Activated CD4-positive, alpha-beta T cell treated with anti-CD3 and anti-CD28 coated beads, Interleukin-2, amount 10 ng/mL, durations not matched to agents 7 days and 5 days (primary cell): ENCODE measurements at places on chromosomes 6 and 20. TPM values are rescaled to one million over a fixed set of nuclear protein-coding genes. Genes with fewer than 3 reads are reported as not detected.

DNA sequence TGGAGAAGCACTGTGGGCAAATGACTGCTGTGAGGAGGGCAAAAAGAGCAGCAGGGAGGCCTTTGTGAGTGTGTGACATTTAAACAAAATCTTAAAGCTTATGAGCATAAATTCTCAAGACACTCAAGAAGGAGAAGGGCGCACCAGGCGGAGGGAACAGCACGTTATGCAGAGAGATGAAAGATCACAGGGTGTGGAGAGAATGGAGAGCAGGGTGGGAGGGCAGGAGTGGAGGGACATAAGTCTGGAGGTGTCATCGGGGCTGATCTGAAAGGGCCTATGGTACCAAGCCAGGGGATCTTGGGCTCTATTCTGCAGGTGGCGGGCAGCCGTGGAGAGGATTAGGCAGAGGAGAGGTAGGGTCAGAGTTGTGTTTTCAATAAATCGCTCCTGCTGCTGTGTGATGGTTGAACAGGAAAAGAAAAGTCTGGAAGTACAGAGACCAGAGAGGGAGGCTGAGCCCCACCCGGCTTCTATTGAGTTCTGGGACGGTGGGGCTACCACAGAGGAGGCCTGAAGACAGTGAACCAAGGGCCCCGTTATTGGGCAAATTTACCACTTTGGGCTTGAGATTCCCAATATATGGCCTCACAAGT is 24.3 kb upstream of the DLGAP4 start:
- DNase-seq: no peak
- H3K27ac ChIP-seq: no peak overlapping the region
- no peak overlapping the region for H3K4me3 ChIP-seq
- H3K36me3 ChIP-seq: no peaks in the 10 kb centered on the region
- no peaks in the 10 kb centered on the region for H3K4me1 ChIP-seq

DNA sequence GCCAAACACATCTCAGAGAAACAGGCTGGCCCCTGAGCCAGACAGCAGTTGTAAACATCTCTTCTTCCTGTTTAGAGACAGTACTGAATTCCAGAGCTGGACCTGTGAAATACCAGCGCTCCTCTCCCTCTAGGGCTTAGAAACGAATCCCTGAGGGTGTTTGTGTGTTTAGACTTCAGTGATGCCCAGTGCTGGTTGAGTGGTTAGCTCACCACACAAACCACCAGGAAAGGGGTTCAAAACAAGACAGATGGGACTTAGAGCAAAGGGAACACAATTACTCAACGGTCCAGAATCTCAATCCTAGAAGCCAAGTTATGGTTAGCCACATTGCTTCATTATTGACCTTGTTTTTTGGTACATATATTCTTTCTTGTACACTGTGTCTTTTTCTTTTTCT is 108.7 kb upstream of the TMEM170B start:
- H3K4me3 ChIP-seq: no peak overlapping the region
- H3K4me1 ChIP-seq: peaks cover 17% of the 10 kb centered on the region
- no peaks in the 10 kb centered on the region for H3K27me3 ChIP-seq

- no peak overlapping the region for H3K27ac ChIP-seq
- H3K36me3 ChIP-seq: no peaks in the 10 kb centered on the region
- no peak for DNase-seq
Measured at GRCh38 chr6:87341899-87342298, 2.7 kb upstream of the C6orf163 start.

The RALGAPB gene
- total RNA-seq: 36.7 TPM

The GHRH gene
- not detected for total RNA-seq

The CD83 gene
- total RNA-seq: 8.7 TPM

- H3K4me3 ChIP-seq: peak overlapping the region; percentile 94
- H3K36me3 ChIP-seq: peaks cover 28% of the 10 kb centered on the region
- peaks cover 54% of the 10 kb centered on the region for H3K4me1 ChIP-seq
- H3K27me3 ChIP-seq: no peaks in the 10 kb centered on the region
- DNase-seq: peak; percentile 48
Measured at GRCh38 chr6:25042536-25042935, 106.8 kb upstream of the RIPOR2 start.

DNA sequence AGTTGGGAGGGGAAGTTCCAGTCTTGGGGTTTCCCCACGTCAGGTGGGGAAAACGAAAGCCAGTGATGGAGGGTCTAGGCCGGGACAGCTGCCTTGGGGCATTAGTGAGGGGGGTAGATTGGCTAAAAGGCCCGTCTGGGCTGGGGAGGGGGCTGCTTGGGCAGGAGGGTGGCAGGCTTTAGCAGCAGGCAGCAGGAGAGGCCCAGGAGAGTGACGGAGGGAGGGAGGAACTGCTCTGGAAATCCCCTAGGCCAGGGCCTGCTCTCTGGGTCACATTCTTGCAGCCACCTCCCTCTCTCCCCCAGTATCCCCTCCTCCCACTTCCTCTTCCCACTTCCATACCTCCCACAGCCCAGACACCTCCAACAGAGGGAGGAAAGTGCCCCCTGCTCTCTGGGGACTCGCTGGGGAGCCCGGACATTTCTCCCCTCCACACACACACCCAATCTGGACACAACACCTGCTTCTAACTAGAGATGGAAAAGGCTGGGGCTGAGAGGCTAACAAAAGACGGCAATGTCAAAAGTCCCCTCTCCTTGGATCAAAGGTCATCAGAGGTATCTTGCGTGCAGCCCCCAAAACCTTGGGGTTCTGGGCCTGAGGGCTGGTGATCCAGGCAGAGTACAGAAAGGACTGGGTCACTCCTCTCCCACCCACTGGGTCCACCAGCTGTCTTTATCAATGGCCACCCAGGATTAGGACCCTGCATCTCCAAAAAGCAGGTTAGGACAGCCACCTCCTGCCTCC is 1.8 kb downstream of the NFKBIE start:
- peak overlapping the region; percentile 95 for H3K4me3 ChIP-seq
- H3K27ac ChIP-seq: peak overlapping the region; percentile 92
- H3K4me1 ChIP-seq: peaks cover 50% of the 10 kb centered on the region
- peaks cover 10% of the 10 kb centered on the region for H3K36me3 ChIP-seq
- no peak for DNase-seq
